Suppressor macrophage (primary cell): ENCODE measurements at places on chromosomes 7 and 10.

- DNase-seq = no peak
Observed at GRCh38 chr7:95425694-95426093, 9.1 kb downstream of the PON2 start.

DNA sequence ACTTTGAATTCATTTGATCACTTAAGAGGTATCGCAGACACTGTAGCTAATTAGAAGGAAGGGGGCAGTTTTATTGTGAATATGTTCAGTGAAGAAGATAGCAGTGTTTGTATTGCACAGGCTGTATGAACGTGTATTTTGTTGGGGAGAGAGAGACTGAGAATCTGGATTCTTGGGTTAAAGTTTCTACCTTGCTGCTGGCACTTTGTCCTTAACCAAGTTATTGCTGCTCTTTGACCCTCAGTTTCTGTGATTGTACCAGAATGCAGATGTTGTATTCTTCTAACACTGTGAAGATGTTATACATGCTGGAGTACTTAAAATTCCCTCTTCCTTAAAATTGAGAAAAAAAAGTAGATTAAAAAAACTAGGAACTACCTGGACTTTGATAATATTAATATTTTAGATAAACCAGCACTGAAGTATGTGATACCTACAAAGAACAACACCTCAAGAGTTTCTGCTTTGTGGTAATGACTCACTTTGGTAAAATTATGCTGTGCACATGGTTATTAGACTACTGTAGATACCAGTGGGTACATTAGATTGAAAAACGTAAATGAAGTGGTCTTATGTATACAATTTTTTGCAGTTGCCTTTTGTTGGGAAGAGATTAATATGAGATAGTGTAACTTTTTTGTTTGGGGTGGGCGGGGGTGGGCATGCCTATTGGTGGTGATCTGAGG is 321.3 kb downstream of the AUTS2 start:
- DNase-seq = no peak

- DNase-seq = no peak
Observed at GRCh38 chr7:772005-772294, 44.9 kb upstream of the PRKAR1B start.

DNA sequence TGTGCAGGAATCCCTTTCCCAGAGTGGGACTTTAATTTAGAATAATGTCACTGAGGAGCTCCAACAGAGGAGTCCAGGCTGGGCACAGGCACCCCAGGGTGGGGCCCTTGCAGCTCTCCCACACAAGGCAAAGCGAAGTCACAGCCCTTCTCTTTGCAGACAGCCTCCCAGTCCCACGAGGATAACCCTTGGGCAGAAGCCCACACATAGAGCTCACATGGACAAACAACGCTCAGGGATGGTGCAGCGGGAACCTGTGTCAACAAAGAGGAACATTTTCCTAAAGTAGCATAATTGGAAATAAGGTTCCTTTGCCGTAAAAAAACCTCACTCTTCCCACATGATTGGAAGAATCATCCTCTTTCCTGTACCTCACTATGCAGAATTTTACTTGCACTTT is 29.3 kb upstream of the GGCT start:
- DNase-seq = no peak

DNA sequence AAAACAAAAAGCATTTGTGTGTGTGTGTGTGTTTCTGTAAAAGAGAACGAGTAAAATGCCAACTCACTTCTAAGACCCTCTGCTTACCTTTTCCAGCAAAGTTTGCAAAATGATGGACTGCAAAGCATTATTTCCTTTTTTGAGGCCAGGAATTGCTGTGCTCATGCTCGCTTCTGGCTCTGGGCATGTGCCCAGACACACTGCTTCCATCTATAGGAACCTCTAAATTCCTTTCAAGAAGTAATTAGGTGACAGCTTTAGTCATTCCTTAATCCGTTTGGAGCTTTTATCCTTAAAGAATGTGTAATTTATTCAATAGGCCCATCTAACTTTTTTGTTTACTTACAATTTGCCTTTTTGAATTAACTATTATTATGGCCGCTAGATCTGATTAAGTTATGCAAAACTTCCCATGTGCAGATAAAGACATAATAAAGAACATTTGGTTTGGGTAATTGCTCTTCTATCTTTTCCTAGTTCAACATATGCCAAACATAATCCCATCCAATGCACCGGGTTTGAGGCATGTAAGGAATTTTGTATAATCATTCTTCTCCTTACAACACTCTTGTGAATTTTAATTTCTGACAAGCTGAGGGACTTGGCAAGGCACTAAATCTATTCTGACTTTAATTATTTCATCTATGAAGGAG is 34.7 kb downstream of the A1CF start:
- no peak for DNase-seq

- DNase-seq = no peak
Observed at GRCh38 chr7:94877731-94878670, 29.4 kb upstream of the PPP1R9A start.

GRCh38 chr7:50552921-50553320 is 12.3 kb downstream of the DDC start:
- DNase-seq = no peak

- DNase-seq = no peak
Observed at GRCh38 chr10:48897441-48897790, 42.2 kb downstream of the LRRC18 start.

GRCh38 chr10:71471957-71472365 is 75.2 kb downstream of the CDH23 start:
- no peak for DNase-seq

- DNase-seq = no peak
Observed at GRCh38 chr7:10483671-10484070, 490.0 kb upstream of the PHF14 start.

DNA sequence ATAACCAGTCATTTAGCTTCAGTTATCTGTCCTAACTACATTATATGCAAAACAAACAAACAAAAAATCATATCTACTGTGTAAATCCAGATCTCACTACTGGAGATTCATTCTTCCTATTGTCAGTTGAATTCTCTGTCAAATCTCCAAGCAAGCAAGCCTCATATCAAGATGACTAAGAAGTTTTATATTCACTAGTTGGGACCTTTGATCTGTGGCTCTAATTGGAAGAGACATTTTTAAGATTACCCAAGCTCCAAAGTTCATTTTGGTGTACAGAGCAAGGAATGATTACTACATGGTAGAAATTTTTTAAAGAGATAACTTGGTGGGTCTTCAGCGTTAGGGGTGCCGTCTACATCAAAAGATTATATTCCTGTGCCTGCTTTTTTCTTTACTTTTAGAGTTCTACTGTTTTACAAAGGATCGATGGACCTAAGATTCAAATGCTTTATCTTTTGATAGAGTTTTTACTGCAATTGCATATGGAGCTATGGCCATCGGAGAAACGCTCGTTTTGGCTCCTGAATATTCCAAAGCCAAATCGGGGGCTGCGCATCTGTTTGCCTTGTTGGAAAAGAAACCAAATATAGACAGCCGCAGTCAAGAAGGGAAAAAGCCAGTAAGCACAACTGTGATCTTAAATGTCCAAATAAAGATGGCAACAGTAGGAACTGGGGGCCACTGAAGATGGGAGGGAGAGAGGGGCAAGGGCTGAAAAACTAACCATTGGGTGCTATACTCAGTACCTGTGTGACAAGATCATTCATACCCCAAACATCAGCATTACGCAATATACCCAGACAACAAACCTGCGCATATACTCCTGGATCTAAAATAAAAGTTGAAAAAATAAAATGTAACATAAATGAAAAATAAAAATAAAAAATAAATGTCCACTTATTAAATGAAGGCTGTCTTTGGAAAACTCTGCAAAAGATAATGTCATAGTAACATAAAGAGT is 47.9 kb downstream of the SP8 start:
- DNase-seq = no peak

- no peak for DNase-seq
Observed at GRCh38 chr7:97401398-97401797, 283.9 kb downstream of the SDHAF3 start.
